Posterior cingulate gyrus (tissue), 11 donors: ENCODE measurements at places on chromosomes 1 and 21.
A peak's percentile ranks its signal among the peaks of the same experiment; 100 is the strongest.

- no peak for DNase-seq
Observed at GRCh38 chr1:45922374-45922773, 119.0 kb downstream of the MAST2 start.

- no peak for DNase-seq
Observed at GRCh38 chr1:150477320-150477719, 9.9 kb upstream of the TARS2 start.

GRCh38 chr1:233897325-233898162, 6.9 kb upstream of the SLC35F3 start:
- no peak for DNase-seq

- DNase-seq, result peak; percentile 19
Observed at GRCh38 chr1:32539584-32540571, 651 bp downstream of the ZBTB8A start.

GRCh38 chr1:23709229-23709628, 17.6 kb downstream of the RPL11 start:
- DNase-seq, result no peak

DNA sequence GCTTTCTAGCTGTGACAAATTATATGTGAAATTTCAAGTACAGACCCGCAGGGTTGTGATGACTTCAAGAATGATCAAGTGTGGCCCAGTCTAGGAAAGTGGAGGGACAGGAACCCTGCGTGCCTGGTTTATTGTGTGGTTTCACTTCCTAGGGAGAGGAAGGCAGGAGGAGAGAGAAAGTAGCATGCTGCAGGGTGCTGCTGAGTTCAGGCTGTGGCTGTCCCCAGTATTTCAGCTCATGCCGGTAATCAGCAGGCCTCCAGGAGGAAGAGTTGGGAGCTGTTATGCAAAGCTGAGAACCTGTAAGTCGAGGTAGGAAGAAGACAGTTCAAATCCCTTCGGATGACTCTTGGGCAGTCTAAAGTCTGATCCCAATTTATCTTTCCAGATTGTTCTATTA, 140.4 kb downstream of the ROR1 start:
- no peak for DNase-seq

- DNase-seq, result peak; percentile 74
Observed at GRCh38 chr1:54239631-54240031, 39.7 kb downstream of the MRPL37 start.

GRCh38 chr1:150529017-150529416, 13.5 kb downstream of the FALEC start:
- DNase-seq, result no peak

DNA sequence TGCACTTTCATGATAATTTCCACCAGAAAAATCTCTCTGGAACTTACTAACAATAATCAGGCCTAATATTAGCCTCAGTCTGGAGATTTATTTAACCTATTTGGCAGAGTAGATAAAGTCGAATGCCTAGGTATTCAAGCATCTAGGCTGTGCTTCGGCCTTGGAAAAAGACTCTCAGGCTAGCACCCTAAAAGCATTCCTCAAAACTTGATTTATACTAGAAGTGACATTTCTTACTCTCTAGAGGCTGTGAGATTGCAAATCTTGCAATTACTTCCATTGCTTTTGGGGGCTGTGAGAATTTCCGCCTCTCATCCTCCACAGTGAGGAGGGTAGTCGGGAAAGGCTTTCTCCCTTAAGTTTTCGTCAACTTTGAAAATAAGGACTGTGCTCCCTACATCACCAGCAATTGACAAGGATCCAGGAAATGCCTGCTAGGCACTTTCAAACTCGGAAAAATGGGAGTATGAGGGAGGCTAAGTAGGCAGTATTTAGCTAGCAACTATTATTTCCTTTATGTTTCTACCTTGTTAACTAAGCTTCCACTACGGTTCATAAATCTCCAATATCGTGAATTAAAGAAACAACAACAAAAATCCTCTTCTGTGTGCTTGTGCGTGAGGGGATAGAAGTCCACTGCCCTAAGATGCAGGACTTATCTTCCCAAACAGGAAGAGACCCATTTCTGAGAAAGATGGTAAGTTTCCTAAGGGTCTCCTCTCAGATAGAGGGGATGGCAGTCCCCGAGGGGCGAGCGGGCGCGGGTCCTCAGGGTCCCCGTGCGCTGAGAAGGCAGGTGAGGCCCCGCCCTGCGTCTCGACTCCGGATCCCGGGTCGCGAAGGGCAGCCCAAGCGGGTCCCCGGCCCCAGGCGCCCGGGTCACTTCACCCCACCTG, 1.1 kb upstream of the LMO4 start:
- no peak for DNase-seq

GRCh38 chr1:14511796-14512585, 86.5 kb upstream of the KAZN start:
- no peak for DNase-seq

GRCh38 chr1:51325878-51326755, 4.2 kb downstream of the TTC39A start:
- no peak for DNase-seq

DNA sequence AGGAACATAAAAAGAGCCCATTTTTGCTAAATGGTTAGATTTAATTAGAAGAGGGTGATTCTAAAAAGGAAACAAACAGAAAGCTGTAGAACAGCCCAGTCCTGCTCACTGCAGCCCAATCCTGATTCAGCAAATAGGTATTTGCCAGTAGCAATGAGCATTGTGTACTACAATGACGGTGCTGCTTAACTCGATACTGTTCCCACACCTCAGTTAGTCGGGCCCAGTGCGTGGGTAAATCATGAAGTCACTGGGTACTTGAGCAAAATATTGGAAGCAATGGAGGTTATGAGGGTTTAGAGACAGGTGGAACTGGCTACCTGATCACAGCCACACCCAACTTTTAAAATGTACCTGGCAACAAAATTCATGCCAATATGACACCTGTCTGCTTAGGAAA, 101.5 kb upstream of the ADGRL2 start:
- no peak for DNase-seq

GRCh38 chr1:74766579-74766978, 33.6 kb downstream of the TYW3 start:
- DNase-seq, result no peak

DNA sequence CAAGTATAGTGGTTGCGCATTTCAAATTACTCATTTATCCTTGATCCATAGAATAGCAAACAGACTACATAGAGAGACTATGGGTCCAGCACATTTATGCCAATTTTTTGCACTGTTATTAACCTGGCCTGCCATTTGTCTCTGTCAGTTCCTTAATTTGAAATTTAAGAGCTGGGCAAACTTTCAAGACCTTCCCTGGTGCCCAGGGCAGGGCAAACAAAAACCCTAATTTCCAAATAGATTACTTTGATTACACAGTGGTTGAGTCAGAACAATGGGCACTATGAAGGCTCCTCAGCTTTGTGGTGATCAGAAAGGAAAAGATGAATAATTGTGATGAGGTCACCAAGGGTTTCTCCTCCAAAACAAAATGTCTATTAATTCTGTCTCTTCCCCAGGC, 80.6 kb downstream of the TNFSF18 start:
- no peak for DNase-seq

- DNase-seq, result no peak
Observed at GRCh38 chr21:41345934-41346685, 15.7 kb upstream of the MX2 start.

DNA sequence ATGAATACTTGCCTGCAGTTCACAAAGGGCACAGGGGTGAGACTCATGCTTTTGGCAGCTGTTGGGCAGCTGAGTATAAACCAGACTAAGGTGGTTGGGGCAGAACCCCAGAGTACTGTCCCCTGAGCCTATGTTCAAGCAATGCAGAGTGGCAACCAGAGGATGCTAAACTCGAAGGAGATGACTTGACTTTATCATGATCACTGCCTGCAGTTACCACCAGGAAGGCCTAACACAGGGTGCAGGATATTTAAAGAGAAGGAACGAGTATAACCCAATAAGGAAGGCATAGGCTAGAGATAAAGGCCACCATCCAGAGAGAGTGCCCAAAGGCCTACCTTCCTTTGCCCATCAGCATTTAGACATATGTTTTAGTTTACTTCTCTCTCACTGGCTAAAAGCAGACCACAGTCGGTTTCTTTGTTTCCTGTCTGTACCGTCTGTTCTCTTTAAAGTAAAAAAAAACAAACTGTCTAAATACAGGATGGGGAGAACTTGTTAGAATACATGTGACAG, 83.3 kb downstream of the MPZL1 start:
- DNase-seq, result no peak

DNA sequence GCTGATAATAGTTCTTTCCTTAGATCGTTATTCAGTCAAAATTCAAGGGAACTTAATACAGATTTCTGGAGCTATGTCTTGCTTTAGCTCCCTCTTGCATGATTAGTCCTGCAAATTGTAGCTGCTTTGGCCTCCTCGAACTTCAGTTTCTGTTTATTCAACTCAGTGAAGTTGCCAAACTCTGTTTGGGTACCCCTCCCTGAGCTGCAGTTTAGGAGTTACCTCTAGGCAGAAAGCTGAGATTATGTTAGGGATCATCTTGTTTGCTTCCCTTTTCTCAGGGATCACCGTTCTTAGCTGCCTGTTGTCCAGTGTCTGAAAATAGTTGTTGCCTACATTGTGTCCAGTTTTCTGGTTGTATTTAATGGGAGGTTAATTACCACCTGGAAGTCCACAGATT, 43.5 kb downstream of the SNX27 start:
- DNase-seq, result no peak

- DNase-seq, result no peak
Observed at GRCh38 chr21:46319186-46319585, 4.5 kb downstream of the C21orf58 start.

DNA sequence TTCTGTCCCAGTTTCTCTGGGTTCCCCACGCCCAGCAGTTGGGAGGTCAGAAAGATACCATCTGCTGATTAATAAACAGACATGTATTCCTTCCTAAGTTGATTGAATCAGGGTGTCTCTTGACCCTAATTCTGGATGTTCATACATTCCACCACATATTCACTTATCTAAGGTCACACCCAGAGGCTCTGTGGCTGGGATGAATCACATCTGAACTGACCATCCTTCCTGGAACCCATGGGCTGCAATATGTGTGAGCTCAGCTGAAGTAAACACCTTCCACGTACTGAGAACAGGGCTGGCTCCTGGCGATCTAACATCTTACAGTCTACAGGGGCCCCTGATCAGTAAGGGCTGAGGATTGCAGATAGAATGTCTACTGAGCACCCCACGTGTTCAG, 20.5 kb upstream of the TRABD2B start:
- DNase-seq, result no peak

- DNase-seq, result no peak
Observed at GRCh38 chr1:9235096-9235459, 504 bp downstream of the H6PD start.

GRCh38 chr1:238568735-238569134, 678.0 kb upstream of the ZP4 start:
- no peak for DNase-seq

GRCh38 chr1:84887261-84887934, 5.6 kb downstream of the LPAR3 start:
- DNase-seq, result no peak
